ENCODE measurements at places on chromosomes 13 and 19. TPM values are rescaled to one million over a fixed set of nuclear protein-coding genes. Genes with fewer than 3 reads are reported as not detected.

DNA sequence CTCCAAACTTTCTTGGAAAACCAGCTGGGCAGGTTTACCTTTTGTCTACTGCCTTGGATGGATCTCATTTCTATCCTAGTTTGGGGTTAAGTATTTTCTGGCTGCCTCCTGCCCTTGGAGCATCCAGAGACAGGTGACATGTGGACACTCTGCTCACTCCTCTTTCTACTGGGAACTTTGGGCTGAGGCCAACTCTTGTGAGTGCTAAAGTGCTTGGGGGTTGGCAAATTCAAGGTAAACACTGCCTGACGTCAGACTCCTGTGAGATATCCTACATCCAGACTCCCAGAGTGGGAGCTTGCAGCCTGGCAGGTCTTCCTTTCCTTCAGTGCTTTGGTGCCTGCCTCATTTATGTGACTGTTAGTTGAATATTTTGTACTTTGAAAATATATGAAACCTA is 388.1 kb downstream of the KCNRG start:
- no peak for DNase-seq

The RDH13 gene
- total RNA-seq: 8.9 TPM

GRCh38 chr19:41958367-41959055 is 610 bp downstream of the RABAC1 start:
- peak; percentile 96 for DNase-seq

DNA sequence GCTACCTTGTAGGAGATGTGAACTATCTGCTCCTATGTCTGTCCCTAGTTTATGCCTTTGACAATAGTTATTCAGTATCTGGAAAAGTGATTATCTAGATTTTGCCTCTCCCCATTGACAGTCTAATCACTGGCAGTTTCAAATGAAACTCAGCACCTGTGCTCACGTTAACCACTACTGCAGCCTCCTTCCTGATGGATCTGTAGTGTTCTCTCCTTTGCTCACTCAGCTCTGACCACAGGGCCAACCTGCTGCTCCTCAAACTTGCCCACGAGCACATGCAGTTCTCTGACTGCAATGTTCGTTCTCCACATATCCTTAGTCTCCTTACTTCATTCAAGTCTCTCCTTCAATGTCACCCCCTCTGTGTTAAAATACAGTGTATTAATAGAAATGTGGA is 230.1 kb downstream of the NHLRC3 start:
- no peak for DNase-seq

The GPR12 gene
- not detected for total RNA-seq

GRCh38 chr19:58519087-58519354 is 589 bp downstream of the ZBTB45 start:
- peak; percentile 82 for DNase-seq

GRCh38 chr13:91946498-91947070 is 548.2 kb downstream of the GPC5 start:
- DNase-seq: no peak

DNA sequence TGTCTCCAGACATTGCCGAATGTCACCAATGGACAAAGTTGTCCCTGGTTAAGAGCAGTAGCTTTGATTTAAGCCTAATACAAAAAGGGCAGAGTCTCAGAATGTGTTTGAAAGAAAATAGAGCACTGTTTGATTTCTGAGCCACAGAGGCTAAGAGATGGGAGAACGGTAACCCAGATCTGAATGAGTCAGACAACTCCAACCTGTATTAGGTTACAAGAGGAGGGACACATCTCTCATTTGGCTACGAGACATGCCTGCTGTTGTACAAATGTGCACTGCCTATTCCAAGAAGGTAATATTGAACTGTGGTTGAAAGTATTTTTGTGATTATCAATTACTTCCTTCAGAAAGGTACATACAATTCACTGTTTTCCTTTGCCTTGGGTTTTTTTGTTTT is 4.9 kb upstream of the HSPH1 start:
- DNase-seq: no peak

The OR7C1 gene
- total RNA-seq: not detected

The TEX26 gene
- 0.24 TPM for total RNA-seq

DNA sequence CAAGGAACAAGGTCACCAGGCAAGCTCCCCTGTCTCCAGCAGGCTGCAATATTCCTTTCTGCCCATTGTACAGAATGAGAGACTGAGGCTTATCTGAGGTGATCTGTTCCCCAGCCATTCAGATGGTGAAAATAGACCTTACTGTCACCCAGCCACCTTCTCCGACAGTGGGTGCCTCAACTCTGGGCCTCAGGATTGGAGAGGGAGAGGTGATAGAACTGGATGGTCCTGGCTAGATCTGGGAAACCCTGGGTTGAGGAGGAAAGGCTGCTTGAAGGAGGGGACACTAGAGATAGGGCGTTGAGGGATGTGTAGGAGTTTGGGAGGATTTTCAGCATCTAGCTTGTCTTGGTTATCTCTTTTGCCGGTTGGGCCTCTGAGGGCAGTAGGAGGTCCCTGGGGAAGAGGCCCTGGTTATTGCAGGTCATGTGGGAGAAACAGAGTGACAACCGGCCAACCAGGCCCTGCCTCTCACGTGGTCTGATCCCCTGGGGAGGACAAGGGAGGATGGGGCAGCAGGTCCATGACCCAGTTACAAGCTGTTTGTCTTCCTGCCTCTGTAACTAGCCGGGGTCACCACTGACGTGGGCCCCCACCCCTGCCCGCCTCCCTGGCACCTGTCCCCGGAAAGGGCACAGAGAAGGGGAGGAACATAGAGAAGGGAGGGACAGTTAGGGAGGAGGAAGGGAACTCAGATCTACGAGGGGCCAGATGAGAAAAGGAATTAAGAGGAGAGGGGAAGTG is 8.2 kb downstream of the NFIC start:
- peak; percentile 88 for DNase-seq

DNA sequence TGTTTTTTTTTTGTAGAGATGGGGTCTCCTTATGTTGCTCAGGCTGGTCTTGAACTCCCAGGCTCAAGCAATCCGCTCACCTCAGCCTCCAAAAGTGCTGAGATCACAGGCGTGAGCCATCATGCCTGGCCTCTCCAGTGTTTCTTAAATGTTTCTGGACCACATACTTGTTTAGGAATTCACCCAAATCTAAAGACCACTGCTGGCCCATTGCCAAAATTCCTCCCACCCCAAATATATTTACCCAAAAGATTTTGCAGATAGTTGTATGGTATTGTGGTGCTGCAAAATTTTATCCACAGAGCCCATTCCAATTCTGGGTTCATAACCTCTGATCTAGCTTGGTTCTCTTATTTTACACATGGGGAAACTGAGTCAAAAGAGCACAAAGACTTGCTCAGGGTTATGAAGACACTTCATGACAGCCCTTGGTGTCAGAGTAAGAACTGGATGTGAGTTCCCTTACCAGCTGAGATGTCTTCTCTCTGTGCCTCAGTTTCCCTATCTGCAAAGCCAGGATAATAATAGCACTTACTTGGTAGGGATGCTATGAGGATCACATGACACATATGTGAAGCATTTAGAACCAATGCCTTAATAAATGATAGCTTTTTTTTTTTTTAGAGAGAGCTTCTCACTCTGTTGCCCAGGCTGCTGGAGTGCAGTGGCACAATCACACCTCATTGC is 10.9 kb downstream of the NFILZ start:
- no peak for DNase-seq

The IRGC gene
- not detected for total RNA-seq

- no peak for DNase-seq
Observed at GRCh38 chr13:61880578-61881283, 465.1 kb upstream of the PCDH20 start.

GRCh38 chr13:109547942-109548341 is 238.4 kb downstream of the IRS2 start:
- no peak for DNase-seq

DNA sequence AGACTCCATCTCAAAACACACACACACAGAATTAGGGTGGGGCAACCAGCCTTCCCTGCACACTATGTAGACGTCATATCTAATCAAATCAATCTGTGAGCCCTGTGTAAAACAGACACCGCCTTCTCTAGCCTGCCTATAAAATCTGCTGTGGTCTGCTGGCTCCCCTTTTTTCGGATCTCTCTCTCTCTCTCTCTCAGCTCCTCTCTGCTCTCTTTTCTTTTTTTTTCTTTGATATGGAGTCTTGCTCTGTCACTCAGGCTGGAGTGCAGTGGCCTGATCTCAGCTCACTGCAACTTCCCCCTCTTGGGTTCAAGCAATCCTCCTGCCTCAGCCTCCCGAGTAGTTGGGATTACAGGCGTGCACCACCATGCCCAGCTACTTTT is 11.8 kb upstream of the CD70 start:
- DNase-seq: peak; percentile 20

GRCh38 chr13:34308725-34309124 is 490.8 kb downstream of the RFC3 start:
- DNase-seq: no peak

- no peak for DNase-seq
Observed at GRCh38 chr19:49847731-49848696, 2.9 kb upstream of the PTOV1 start.

The EEF2 gene
- 1,851 TPM for total RNA-seq

The PEG3 gene
- 10.3 TPM for total RNA-seq

GRCh38 chr19:55471266-55471665 is 5.2 kb upstream of the ZNF628 start:
- no peak for DNase-seq

The TTYH1 gene
- 2.2 TPM for total RNA-seq

GRCh38 chr19:11539495-11540365 is 1.1 kb downstream of the CNN1 start:
- DNase-seq: peak; percentile 85

- DNase-seq: peak; percentile 84
Observed at GRCh38 chr19:7550987-7551761, 15.7 kb downstream of the PNPLA6 start.

- no peak for DNase-seq
Observed at GRCh38 chr13:74274916-74275315, 140.7 kb upstream of the KLF12 start.
